Effector memory CD4-positive, alpha-beta T cell (primary cell): ENCODE measurements at places on chromosomes 2 and 18.

DNA sequence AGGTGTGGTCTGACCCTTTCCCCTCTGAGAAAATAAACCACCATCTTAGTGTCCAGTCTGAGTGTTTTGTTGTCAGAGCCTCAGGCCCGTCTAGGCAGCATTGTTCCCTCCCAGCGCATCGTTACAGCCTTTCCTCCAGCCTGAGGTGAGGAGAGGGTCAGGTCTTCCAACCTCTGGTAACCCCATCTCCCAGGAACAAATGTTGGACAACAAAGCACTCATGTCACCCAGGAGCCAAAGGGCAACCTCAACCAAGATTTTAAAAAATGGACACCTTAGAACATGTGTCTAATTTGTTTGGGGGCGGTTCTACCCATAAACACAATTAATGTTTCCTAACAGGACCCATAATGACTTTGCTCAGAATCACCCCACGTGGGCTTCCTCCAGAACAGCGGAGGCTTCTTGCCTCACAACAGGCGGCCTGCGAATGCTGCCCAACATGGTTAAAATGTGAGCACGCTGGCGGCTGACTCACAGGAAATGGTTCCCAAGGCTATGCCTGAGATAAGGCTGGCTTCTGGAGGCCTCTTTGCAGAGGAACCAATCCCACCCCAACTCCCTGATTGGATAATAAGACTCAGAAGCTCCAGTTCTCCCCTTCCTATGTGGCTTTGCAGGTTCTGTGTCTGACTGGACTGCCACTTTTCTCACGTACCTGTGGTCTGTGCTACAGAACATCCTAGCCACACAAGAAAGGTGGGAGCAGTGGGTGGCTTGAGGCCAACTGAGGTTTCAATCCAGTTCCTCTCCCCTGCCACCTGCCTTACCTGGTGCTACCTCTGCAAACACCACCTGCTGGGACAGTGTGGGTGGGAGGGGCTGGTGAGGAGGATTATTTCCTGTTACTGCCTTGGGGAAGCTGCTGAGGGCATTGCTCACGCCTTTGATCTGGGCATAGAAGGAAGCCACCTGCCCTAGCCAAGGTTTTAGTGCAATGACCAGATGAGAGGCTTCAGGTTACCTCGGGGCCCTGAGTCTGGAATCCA lies 108.8 kb downstream of the B3GNT2 start:
- H3K4me3 ChIP-seq, result no peak overlapping the region
- H3K27ac ChIP-seq, result no peak overlapping the region
- no peaks in the 10 kb centered on the region for H3K27me3 ChIP-seq
- no peaks in the 10 kb centered on the region for H3K36me3 ChIP-seq
- no peak for DNase-seq
- peaks cover 57% of the 10 kb centered on the region for H3K4me1 ChIP-seq

DNA sequence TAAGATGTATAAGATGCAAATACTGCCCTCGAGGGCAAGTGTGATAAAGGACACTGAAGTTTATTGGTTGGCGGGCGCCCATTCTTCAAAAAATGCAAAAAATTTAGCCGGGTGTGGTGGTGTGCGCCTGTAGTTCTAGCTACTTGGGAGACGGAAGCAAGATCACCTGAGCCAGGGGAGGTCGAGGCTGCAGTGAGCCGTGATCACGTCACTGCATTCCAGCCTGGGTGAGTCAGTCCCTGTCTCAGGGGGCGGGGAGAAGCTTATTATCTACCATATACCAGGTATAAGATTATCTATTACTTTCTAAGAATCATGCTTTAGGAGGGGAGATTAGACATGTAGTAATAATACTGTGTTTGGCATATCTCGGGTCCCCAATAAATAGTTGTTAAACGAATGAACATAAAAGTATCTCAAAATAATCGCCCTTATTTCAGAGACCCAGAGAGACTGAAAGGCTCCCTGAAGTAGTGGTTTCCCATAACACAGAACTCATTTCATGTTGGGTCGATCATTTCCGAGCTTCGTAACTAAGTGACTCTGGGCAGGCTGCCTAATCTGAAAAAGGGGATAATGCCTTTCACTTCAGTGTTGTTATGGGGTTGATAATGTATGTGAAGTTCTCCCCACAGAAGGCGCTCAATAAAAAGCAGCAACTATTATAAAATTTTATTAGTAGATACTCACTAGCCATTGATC lies 1.2 kb upstream of the SELENOI start:
- H3K27ac ChIP-seq, result peak overlapping the region; percentile 94
- no peaks in the 10 kb centered on the region for H3K36me3 ChIP-seq
- H3K4me3 ChIP-seq, result peak overlapping the region; percentile 87
- H3K27me3 ChIP-seq, result no peaks in the 10 kb centered on the region
- no peak for DNase-seq

DNA sequence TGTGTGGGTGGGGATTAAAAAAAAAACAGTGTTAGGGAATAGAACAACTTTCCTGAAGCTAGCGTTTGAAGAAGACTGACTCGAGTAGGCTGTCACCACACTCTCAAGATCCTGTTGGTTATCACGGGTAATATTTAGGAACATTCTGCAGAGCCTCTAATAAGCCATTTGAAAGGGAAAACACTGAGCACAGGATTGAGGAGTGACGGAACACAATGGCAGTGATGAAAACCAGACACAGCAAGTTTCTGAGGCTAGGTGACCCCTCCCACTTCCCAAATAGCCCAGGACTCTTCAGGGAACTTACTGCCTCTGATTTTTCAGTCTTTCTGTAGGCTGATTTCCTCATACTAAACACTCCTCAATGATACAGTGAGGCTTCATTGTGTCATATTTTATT lies 88.2 kb upstream of the TMEM200C start:
- DNase-seq, result no peak
- H3K27me3 ChIP-seq, result no peaks in the 10 kb centered on the region
- H3K36me3 ChIP-seq, result no peaks in the 10 kb centered on the region
- H3K4me1 ChIP-seq, result no peaks in the 10 kb centered on the region
- no peak overlapping the region for H3K4me3 ChIP-seq

GRCh38 chr2:46470114-46470628 lies 9.2 kb upstream of the TMEM247 start:
- H3K4me3 ChIP-seq, result no peak overlapping the region
- DNase-seq, result no peak
- no peaks in the 10 kb centered on the region for H3K4me1 ChIP-seq
- no peak overlapping the region for H3K27ac ChIP-seq
- H3K36me3 ChIP-seq, result no peaks in the 10 kb centered on the region

GRCh38 chr18:22286585-22286984 lies 117.2 kb downstream of the GATA6 start:
- no peak overlapping the region for H3K27ac ChIP-seq
- no peaks in the 10 kb centered on the region for H3K4me1 ChIP-seq
- H3K27me3 ChIP-seq, result no peaks in the 10 kb centered on the region

GRCh38 chr18:31233621-31234275 lies 71.1 kb upstream of the DSC1 start:
- no peak for DNase-seq
- no peaks in the 10 kb centered on the region for H3K36me3 ChIP-seq
- H3K27ac ChIP-seq, result no peak overlapping the region
- no peaks in the 10 kb centered on the region for H3K27me3 ChIP-seq
- H3K4me3 ChIP-seq, result no peak overlapping the region

DNA sequence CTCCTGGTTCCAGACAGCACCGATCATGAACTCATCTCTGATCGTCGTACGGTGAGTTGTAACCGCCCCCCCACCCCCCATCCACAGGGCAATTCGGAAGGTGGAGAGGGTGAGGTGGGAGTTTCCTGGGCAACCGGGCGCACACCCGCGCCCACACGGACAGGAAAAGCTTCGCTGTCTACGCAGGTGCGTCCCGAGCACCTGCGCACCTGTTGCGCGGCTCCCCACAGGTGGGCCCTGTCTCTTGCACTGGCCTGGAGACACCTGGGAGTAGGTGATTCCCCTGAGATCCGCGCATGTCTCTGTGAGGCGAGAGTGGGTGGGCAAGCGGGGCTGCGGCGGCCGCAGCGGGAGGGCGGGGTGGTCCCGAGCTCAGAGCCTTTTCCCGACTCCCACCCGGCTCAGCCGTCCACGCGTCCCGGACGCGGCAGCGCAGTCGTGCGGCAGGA lies 459 bp upstream of the ATP6V1C2 start:
- no peak for DNase-seq
- no peak overlapping the region for H3K27ac ChIP-seq
- no peaks in the 10 kb centered on the region for H3K36me3 ChIP-seq

DNA sequence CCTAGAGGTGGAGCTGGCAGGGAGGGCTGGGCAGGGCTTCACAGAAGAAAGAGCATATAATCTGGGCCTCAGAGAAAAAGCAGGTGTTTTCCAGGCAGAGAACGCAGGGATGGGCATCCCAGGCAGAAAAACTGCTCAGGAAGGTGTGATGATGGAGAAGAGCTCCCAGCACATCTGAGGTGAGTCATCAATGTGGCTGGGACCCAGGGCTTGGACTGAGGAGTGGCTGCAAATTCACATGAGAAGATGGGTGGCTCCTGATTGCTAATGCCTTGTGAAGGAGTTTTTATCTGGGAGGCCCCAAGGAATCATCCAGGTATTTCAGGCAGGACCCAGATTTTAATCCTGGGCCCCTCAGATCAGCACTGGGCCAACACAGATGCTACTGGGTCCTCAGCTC lies 10.2 kb downstream of the IL1F10 start:
- no peaks in the 10 kb centered on the region for H3K4me1 ChIP-seq
- no peak overlapping the region for H3K27ac ChIP-seq
- no peaks in the 10 kb centered on the region for H3K27me3 ChIP-seq

- no peaks in the 10 kb centered on the region for H3K27me3 ChIP-seq
- no peak overlapping the region for H3K27ac ChIP-seq
- H3K4me3 ChIP-seq, result no peak overlapping the region
- H3K4me1 ChIP-seq, result no peaks in the 10 kb centered on the region
Measured at GRCh38 chr18:676069-676468, 18.6 kb downstream of the TYMS start.

DNA sequence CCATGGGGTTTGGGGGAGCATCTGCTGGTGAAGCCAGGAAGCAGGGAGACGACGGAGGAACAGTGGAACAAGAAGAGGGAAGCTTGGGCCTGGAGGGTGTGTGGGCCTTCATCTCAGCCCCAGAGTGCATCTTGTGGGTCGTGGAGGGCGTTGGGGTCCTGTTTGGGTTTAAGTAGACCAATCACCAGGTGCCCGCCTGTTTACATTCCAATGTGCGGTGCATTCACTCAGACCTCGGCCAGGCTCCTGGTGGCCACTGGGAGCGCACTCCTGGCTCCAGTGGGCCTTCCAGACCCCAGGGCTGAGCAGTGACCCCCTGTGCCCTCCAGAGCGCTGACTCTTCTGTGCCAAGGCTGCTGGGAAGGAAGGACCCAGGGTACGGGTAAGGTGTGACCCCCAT lies 293.7 kb downstream of the NDUFA10 start:
- H3K27me3 ChIP-seq, result no peaks in the 10 kb centered on the region
- no peak overlapping the region for H3K4me3 ChIP-seq
- no peaks in the 10 kb centered on the region for H3K36me3 ChIP-seq
- no peak for DNase-seq
- no peaks in the 10 kb centered on the region for H3K4me1 ChIP-seq

GRCh38 chr18:27605107-27605834 lies 420.2 kb upstream of the CHST9 start:
- H3K4me3 ChIP-seq, result no peak overlapping the region
- no peaks in the 10 kb centered on the region for H3K4me1 ChIP-seq
- no peak overlapping the region for H3K27ac ChIP-seq
- no peak for DNase-seq

- no peak overlapping the region for H3K27ac ChIP-seq
- peaks cover 88% of the 10 kb centered on the region for H3K36me3 ChIP-seq
- no peaks in the 10 kb centered on the region for H3K27me3 ChIP-seq
- DNase-seq, result no peak
Measured at GRCh38 chr2:239106314-239106908, 258.5 kb downstream of the TWIST2 start.

GRCh38 chr2:176516051-176516602 lies 246.9 kb downstream of the MTX2 start:
- H3K27ac ChIP-seq, result no peak overlapping the region
- no peaks in the 10 kb centered on the region for H3K27me3 ChIP-seq
- no peak for DNase-seq
- H3K4me1 ChIP-seq, result no peaks in the 10 kb centered on the region
- H3K4me3 ChIP-seq, result no peak overlapping the region

DNA sequence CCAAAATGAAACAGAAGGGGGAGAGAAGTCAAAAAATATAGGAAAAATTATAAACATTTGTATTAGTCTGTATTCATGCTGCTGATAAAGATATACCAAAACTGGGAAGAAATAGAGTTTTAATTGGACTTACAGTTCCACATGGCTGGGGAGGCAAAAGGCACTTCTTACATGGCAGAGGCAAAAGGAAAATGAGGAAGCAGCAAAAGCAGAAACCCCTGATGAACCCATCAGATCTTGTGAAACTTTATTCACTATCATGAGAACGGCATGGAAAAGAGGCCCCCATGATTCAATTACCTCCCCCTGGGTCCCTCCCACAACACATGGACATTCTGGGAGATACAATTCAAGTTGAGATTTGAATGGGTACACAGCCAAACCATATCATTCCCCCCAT lies 79.1 kb downstream of the ZRANB3 start:
- no peak overlapping the region for H3K4me3 ChIP-seq
- DNase-seq, result no peak
- H3K27me3 ChIP-seq, result no peaks in the 10 kb centered on the region
- no peaks in the 10 kb centered on the region for H3K4me1 ChIP-seq
- H3K27ac ChIP-seq, result no peak overlapping the region

DNA sequence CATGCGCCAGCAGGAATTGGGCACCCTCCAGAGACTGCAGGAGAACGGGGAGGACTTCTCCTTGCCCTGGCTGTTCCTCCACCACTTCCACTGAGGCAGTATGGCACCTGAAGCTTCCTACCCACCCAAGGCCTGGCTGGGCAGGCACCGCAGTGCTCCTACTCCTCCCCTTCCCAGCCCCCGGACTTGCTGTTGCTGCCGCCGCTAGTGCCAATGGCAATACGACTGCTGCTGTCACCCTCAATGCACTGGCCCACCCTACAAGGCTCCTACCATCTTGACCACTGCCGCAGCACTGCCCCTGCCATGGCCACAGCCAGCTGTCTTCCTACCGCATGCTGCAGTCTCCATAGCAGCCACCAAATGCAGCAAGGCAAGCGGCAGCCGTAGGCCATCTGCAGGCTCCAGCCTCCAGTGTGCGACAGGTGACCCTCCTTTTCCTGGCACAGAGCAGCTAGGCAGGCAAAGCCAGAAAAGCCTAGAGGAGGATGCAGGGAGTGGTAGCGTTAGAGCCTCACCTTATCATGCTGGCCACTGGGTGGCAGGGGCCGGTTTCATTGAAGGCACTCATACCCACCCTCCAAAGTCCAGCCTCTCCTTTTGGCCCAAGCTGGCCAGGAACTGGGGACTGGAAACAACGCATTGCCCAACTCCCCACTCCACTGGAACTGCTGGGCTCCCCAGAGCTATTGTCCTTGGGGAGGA lies 47.4 kb upstream of the ANKRD62 start:
- H3K27me3 ChIP-seq, result no peaks in the 10 kb centered on the region
- no peak overlapping the region for H3K27ac ChIP-seq
- no peaks in the 10 kb centered on the region for H3K4me1 ChIP-seq
- H3K4me3 ChIP-seq, result no peak overlapping the region

DNA sequence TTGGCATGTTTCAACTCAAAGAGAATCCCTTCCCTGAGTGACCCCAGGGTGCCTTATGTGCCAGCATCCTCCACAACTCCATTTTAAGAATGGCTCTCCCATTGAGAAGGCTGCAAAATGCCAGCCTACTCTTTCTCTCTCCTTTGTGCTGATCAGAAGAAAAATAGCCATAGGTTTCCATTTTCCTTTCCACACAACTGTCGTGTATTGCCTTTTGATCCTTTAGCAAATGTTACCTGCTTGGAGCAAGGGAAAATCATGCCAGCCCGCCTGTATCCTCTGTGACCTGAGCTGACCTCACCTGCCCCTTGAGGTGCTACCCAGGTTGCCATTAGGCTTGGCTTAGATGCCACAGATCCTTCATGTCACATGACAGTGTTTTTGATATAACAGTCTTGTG lies 38.8 kb downstream of the DPYSL5 start:
- no peak overlapping the region for H3K27ac ChIP-seq
- no peaks in the 10 kb centered on the region for H3K4me1 ChIP-seq
- peaks cover 4% of the 10 kb centered on the region for H3K27me3 ChIP-seq
- DNase-seq, result no peak
- no peak overlapping the region for H3K4me3 ChIP-seq
